ENCODE measurements at places on chromosomes 7 and 10.

- DNase-seq, result no peak
These were observed 587.9 kb upstream of the GALNT17 start for GRCh38 chr7:70544016-70544415.

GRCh38 chr10:44035474-44036197, 349.3 kb downstream of the CXCL12 start:
- DNase-seq, result no peak

- no peak for DNase-seq
These were observed 137.7 kb upstream of the PFKP start for GRCh38 chr10:2929480-2930258.

DNA sequence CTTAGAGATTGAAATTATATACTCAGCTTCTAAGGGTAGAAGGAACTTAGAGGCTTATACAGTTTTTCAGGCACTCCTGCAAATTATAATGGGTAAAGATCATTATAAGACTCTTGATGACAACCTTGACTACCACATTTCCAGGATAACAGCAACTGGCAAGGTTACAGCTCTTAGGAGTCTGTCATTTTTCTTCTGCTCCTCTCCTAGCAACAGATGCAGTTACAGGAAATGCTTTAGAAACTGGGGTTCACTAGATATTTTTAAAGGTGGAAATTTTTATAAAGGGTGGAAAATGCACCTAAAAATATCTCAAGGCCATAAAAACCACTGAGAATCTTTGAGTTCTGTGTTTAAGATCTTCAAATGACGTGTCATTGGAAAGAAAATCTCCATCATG, 185.8 kb downstream of the RELN start:
- DNase-seq, result no peak

DNA sequence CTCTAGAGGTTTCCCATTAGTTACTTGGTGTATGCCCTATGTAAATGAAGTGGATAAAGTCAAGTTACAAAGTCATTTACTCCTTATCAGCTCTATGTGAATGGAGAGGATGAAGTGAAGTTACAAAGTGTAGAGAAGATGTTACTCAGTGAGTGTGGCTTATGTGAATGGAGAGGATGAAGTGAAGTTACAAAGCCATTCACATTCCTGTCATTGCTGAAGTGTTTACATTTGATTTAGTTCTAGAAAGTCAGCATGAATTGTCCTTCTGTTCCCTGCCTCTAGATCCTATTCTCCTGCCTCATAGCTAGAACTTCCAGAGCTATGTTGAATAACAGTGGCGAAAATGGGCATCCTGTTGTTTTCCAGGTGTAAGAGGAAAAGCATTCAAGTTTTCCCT, 880.1 kb downstream of the DNAJB9 start:
- DNase-seq, result no peak

DNA sequence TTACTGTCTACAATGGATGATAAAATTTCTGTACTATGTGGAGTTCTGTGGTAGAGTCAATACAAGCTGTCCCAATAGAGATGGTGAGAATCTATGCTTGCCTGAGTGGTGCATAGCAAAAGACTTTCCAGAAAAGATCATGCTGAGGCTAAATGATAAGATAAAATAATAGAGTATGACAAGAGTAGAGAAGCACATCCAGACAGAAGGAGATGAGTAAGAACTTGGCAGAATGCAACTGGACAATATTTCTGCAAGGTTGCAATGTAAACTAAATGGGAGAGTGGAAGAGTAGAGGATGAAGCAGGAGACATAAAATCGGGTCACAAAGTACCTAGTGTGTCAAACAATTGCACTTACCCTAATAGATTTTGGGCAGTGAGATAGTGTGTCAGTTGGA, 347.6 kb downstream of the MDFIC start:
- no peak for DNase-seq

DNA sequence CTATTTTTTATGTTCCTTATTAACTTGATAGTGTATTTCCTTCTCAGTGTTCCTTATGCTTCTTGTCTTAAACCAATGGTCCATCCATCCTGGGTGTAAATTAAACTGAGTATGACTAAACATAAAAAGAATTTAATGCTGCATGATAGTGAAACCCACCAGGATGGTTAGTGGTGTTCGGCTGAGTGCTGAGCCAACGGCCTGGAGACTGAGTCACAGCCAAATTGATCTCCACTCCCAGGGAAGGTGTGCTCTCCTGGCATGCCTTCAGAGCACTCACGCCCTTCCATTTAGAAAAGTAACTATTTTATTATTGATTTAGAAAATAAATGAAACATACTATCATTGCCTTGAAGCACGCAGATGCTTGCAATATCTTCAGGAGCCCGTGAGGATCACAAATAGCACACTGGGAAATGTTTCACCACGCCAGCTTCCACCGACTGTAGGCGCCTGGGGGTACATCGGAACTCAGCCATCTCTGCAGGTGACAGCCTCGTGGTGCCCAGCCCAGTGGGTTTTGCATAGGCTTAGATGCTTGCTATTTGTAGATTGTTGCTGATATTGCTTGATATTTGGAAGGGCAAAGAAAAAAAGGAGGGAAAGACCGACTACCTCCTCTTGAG, 40.0 kb upstream of the LOXL4 start:
- DNase-seq, result no peak

Measured in CD4-positive, alpha-beta T cell treated with Interleukin-1 beta for 1 hour (primary cell).